Left renal pelvis (tissue), 4 donors: ENCODE measurements at places on chromosomes 7 and 10. TPM values are rescaled to one million over a fixed set of nuclear protein-coding genes. Genes with fewer than 3 reads are reported as not detected.

MET gene
- polyA plus RNA-seq, result 38.0 TPM

C10orf62 gene
- polyA plus RNA-seq, result not detected

GPR22 gene
- polyA plus RNA-seq, result 0.30 TPM

ZNF394 gene
- 17.0 TPM for polyA plus RNA-seq

DNA sequence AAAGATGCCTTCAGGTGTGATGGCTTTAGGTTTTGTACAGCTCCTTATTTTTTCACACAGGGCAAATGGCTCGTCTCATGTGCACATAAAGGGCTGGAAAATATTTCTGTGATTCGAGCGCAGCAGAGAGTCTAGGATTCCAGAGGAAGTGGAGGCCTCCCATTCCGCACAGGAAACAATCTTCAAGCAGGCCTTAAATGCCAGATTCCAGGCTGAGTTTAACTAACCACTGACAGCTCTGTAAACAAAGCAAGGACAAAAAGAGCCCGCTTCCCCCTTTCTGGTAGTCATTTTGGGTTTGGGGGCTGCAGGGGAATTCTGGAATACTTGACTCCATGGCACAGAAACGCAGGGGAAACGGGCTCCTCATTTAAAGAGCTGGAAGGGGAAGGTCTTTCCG, 87.2 kb downstream of the CALD1 start:
- DNase-seq, result peak; percentile 39

- no peak for DNase-seq
Measured at GRCh38 chr10:84138478-84139125, 707 bp upstream of the GHITM start.

GRCh38 chr10:103551619-103552602, 58.4 kb downstream of the NEURL1 start:
- no peak for DNase-seq

DNA sequence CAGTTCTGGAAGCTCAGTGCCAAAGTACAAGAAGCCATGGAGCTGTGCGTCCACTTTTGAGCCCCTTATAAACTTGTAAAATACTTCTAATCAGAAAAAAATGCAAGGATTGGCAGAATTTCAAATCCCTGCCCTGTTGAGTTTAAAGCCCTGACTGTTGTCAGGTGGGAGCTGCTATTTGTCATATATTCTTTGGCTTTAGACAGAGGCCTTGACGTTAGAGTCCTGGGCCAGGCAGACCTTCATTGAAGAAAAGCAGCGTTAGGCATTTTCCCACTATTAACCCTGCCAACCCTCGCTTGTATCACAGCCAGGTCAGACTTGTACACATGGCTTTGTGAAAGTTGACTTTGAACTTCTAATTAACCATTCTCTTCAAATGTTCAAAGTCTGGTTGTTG, 155.4 kb downstream of the TWIST1 start:
- no peak for DNase-seq

DNA sequence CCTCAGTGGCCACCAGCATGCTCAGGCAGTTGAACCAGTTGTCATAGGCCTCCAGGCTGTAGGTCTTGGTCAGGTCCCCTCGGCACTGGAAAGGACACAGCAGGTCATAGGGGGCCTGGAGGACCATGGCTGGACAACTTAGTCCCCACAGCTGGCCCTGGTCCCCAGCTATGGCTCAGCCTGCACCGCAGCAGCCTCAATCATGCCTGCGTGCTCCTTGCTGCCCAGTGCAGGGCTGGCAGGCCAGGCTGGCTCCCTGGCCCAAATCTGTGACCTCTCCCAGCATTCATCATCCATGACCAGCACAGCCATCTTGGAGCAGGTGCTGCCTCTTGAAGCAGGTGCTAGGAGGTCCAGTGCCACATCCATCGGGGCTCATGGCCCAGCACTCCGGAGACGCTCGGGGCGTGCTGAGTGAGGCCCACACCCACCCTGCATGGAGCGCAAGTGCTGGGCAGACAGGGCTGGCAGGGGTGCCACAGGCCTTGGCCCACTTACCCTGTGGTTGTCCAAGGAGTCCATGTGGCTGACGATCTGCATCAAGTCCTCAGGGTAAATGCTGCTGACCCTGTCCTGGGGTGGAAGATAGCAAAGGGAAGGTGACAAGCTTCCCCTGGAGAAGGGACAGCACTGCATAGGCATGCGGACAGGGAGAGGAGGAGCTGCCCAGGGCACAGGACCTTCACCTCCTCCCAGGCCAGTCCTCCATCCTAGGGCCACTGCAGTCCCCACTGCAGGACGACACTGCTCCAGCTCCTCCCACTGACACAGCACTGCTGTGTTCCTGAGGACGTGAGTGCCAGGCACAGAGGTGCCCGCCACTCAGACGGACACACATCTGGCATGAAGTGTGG, 61.7 kb downstream of the CSGALNACT2 start:
- DNase-seq, result no peak

DNA sequence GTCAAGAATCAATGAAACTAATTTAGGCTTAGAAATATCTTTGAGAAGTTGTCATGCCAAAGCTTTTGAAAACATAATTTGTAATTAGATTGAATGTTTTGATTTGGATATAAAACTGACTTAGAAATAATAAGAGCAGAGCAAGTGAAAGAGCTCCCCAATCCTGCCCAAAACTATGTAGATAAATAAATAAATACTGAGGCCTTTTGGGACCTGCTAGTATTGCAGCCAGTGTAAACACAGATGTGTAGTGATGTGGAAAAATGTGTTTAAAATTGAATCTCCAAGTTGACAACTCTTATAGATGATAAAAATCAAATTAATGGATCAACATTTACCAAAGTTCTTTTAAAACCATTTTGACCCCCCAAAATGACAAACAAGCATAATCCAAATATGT, 896.1 kb downstream of the CNTNAP2 start:
- no peak for DNase-seq

DNA sequence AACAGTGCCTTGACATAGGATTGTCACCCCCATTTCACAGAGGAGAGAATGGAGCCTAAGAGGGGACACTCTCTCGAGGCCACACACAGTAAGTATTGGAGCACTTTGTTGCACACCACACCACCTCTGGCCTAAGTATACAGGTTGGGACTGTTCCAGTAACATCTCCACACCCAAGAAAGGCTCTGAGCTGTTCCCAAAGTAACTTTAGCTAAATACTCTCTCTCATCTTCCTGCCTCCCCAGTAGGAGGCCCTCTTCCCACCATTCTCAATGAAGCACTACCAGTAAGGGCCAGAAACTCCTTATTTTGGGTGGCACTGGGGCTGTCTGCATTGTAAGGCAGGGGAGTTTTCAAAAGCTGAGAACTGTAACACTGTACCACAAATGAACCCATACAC, 189.5 kb downstream of the ZNF438 start:
- no peak for DNase-seq

- DNase-seq, result peak; percentile 39
Measured at GRCh38 chr10:34808801-34809745, 6.0 kb downstream of the PARD3 start.

GRCh38 chr10:1687190-1687589, 50.1 kb downstream of the ADARB2 start:
- DNase-seq, result no peak

DNA sequence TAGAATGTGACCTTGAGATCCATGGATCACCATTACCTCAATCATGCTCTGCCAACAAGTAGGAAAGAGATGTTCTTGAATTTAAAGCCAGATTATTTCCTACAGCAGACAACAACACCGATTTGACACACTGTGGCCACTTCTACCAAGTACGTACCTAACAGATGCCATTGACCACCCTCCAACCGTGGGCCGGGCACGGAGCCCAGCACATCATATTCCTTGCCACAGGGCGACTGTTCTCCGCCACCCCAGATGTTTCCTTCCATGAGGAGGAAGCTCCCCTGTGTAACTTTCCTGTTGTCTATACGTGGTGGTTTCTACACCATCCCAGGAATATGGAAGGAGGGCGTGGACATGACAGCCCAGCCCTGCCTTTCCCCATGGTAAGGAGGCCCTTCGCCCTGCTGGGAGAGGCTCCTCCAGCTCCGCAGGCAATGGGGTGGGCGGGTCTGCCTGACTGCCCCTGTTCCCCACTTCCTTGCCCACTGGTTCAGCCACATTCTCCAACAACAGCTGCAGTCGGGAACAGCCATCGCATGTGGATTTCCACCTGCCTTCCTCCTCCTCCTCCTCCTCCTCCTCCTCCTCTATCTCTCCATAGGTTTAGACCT, 7.2 kb downstream of the CHST15 start:
- DNase-seq, result no peak

DNA sequence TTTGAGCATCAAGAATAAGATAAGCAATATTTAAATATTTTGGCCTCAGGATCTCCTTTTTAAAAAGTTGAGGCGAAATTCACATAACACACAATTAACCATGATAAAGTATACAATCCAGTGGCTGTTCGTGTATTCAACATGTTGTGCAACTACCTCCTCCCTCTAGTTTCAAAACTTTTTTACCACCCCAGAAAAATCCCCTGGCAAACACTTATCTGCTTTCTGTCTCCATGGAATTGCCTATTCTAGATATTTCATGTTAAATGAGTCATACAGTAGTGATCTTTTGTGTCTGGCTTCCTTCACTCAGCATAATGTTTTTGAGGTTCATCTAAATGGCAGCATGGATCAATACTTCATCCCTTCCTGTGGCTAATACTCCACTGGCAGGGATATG, 31.8 kb upstream of the IL15RA start:
- DNase-seq, result no peak

- DNase-seq, result no peak
Measured at GRCh38 chr7:158348446-158348845, 239.2 kb downstream of the PTPRN2 start.
